Heart left ventricle (tissue), 16 donors: ENCODE measurements at places on chromosomes 7 and 10.

DNA sequence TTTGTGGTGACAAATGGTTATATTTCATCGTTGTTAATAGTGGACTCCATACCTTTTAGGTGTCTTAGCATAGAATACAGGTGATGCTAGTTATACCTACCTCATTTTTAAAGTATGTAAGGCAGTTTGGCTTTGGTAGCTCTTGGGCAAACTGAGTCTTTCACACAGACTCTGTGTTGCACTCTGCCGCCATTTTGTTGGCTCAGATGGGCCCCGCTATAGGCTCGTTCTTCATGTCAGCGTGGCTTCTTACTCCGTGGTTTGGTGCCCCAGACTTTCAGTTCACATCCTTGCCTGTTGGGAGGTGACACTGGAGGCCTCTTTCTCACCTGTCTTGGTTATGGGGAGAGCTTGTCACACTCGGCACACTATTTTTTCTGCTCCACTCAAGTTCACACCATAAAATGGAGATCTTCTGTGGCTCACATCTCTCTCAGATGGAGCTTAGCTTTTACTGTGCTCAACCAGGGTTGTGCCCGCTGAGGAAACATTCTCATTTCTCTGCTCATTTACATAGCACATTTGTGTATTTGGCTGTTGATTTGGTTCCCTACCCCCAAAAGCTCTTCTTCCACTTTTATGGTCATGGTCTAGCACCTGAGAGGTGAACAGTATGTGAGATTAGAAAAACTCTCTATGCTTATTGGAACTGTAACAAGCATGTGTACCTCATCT, 178.5 kb downstream of the ARID5B start:
- DNase-seq = no peak

DNA sequence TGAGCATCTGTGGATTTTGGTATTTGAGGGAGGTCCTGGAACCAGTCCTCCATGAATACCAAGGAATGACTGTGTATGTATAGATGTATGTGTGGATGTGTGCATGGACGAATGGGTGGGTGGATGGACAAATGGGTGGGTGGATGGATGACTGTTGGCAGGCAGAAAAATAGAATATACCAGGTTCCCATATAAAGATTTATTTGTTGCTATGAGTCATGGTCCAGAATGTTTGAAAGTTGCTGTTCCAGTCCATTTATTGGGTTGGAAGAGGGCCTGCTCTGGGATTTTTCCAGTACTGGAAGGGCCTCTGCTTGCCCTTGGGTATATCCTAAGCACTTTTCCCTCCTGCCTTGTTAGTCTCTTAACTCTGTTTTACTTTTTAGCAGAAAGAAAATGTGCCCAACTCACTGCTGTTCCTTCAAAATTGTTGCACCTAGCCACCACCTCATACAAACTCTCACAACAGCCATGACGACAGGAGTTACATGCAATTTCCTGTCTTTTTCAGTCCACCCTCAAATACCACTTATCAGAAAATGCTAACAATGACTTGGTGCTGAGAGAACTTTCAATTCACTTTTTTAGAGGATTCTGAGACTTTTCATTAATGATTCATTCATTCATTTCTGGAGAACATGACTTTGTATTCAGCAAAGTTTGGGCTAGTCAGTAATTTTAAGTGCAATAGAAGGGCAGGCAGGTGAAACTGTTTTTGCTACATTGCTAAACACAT, 108.1 kb downstream of the EEPD1 start:
- DNase-seq = no peak

DNA sequence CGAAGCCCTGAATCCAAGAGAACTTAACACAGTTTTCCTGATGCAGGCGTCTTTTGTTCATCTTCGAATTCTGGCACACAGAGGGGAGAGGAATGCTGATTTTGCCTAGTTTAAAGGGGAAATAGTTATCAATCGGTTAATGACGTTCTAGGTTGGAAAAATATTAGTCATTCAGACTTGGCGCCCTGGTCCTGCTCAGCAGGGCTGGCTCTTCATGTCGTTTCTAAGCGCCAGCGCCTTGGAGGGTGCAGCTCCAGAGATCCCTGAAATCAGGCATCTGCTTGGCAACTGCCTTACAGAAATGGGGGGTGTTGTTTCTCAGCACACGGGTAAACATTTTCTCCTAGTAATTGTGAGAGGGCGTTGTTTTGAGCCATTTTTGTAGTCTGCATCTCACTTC, 1.3 kb upstream of the PRTFDC1 start:
- DNase-seq = no peak

DNA sequence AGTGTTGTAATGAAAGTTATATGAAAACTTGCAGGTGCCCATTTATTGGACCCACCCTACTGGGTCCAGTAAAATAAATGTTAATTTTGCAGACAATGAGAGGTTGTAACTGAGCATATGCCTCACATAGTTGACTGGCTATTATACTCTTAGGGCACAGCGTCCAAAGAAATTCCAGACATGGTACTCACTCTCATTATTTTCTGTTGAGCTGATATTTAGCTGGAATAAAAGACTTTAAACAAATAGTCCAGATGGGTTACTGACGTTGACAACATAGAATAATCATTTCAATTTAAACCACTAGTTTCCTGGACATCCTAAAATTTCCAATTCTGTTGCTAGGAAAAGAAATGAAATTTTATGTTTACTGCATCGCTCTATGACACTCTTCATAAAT, 174.5 kb downstream of the ZNF365 start:
- no peak for DNase-seq

DNA sequence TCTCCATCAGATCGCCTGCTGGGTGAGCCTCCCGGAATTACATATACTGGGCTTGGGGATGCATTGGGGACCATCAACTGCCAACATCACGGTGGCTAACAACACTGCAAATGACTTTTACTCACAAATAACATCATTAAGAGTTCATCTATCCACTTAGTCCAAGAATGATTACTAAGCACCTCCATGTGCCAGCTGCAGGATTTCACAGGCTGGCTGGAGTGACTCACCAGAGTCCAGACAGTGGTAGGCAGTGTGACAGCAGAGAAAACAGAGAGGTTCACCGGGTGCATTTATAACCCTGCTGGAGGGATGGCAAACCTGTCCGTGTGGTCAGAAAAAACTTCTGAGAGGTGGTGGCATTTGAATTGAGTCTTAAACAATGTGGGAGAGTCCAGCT, 3.2 kb upstream of the IGFBP3 start:
- no peak for DNase-seq

DNA sequence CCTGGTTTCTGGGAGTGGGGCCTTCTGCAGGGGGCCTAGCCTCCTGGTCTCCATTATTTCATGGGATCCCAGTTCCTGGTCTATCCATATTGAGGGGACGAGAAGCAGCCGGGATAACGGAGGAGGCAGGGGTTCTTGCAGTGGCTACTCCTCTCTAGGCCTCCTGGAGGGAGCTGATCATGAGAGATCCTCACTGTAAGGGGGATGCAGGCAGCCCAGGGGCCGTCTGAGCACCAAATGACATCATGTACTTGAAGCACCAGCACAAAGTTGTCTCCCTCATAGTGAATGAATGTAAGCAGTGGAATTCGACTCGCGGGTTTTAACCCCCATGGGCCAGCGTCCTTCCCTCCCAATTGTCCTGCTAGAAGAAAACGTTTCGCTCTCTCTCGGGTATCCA, 964 bp upstream of the ADCY1 start:
- no peak for DNase-seq

DNA sequence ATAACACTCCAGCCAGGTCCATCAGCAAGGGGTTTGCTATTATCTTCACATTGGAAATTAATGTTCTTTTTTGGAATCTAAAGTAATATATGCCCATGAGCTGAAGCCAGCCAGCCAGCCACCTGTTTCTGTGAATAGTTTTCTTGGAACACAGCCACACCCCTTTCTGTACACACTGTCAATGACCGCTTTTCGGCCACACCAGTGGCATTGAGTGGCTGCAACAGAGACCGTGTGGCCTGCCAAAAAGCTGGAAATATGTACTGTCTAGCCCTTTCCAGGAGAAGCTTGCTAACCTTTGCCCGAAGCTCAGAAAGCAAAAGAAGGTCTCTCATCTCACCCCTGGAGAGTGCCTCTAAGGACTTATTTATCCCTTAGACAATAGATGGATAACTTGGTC, 98.5 kb upstream of the NPS start:
- DNase-seq = no peak

DNA sequence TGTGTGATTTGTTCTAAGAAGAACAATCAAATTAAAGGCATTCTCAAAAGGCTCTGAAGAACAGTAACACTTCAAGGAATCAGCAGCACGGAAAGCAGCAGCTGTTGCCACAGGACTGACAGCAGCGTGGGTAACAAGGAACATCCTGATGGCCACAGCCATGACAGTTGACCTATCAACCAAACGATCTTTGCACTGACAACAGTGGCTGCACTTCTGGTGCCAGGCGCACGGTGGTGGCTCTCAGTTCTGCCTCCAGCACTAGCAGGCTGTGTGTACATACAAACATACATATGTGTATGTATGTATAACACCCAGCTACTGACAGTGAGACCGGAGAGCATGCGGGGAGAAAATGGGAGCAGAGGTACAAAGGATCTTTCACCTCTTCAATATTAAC, 114.1 kb downstream of the ZFAND4 start:
- DNase-seq = no peak

DNA sequence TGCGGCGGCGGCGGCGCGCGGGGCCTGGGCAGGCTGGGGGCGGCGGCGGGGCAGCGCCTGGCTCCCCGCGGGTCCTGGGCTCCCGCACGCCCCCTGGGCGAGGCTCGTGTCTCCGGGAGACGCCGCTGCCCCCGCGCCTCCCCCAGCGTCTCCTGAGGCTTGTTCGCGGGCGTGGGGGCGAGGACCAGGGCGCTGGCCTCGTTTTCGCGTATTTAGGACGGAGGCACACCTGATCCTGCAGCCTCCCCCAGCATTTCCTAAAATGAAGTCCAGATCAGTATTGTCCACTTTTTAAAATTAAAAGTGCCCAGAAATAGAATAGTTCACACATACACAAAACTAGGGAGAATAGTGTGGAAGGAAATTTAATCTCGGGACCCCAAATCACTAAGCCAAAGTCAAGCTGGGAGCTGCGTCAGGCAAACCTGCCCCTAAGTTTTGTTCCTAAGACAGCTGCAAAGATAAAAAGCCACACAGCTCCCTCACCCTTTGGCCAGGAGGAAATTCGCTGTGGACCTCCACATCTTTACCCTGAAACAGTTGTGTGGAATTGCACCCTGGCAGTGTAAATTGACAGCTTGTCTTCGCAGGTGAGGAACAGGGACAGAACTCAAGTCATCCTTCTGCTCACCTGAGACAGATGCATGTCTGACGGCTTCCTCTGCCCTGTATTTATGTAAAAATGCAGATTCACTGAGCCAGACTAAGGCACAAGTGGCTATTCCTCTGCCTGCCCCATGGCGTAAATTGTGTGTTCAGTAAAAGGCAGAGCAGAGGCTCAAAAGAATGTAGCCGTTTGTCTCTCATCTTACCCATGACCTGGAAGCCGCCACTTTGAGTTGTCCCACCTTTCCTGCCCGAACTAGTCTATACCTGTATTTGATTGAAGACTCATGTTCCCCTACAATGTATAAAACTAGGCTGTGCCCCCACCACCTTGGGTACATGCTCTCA, 740 bp downstream of the GALNT11 start:
- no peak for DNase-seq

DNA sequence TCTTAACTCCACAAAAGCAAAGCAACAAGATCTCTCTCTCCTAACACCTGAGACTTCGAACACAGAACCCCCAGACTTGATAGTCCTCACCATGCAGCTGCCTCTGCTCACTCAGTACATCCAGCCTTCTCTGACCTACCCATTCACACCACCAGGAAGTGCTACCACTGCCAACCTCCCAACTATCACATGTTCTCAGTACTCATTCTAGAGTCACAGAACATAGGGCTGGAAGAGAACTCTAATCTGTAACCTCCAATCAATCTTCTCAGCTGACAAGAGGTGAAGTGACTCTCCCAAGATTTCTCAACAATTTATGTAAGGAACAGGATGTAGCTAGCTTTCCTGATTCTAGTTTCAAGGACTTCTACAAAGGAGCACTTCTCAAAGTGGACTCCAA, 3.8 kb downstream of the NUDCD3 start:
- no peak for DNase-seq

- no peak for DNase-seq
Measured at GRCh38 chr10:3906511-3907111, 121.6 kb upstream of the KLF6 start.

DNA sequence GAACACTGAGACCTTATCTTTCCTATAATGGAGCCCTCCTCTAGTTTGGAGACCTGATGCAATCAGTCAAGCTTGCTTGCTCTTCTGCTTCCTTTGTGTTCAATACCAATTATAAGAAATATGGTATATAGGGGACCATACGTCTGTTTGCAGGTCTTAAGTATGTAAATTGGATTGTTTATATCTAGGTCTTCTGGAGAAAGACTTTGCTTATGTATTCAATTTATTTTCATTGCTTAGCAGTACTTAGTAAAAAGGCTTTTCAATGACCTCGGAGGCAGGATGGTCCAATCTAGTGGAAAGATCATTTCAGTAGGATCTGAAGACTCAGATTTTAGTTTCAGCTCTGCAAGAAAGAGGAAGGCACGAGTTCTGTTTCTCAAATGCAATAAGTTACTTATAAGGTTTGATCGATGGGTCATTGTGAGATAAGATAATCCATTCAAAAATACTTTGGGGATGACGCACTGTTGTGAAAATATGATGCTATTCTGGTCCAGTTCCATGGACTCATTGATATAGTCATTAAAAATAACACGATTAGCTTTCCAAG, 571.6 kb downstream of the SH2D4B start:
- DNase-seq = no peak

- no peak for DNase-seq
Measured at GRCh38 chr10:84519235-84519634, 190.8 kb downstream of the CCSER2 start.

- no peak for DNase-seq
Measured at GRCh38 chr10:34205452-34205851, 609.6 kb downstream of the PARD3 start.

GRCh38 chr10:62087329-62087728, 181.3 kb downstream of the RTKN2 start:
- DNase-seq = no peak

DNA sequence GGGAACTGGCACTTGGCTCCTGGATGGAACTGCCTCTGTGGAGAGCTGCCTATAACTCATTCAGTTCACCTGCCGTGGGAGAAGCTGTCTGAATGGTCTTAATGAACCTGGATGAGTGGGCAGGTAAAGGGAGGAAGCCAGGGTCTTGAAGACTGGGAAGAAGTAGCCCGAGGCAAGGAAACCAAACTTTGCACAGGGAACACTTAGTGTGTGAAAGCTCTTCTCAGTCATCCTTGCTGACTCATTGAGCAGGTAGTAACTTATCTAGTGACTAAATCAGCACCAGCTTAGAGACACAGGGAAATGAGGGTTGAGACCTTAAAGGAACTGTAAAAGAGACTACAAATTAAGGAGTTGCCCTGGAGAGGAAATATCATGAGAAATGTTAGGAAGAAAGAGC, 9.9 kb downstream of the LRRC4 start:
- DNase-seq = no peak

DNA sequence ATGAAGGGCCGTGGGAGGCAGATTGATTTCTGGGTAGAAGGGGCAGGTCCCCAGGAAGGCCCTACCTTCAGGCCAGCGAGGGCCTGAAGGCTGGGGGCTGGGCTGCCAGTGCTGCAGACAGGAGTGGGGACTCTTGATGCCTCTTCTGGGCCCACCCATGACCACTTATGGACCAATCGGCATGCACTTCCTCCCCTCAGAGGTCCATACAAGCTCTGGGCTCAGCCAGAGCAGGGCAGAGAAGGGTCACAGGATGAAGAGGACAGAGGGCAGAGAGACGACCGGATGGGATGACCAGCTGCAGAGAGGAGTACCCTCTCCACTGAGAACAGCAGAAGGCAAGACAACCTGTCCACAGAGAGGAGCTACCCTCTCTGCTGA, 120.1 kb downstream of the DYNC2I1 start:
- no peak for DNase-seq

- DNase-seq = no peak
Measured at GRCh38 chr7:80467069-80467468, 44.8 kb downstream of the GNAT3 start.
